Fibroblast of lung (primary cell): ENCODE measurements at places on chromosomes 16 and 17. TPM values are rescaled to one million over a fixed set of nuclear protein-coding genes. Genes with fewer than 3 reads are reported as not detected.

Gene CLEC18A
- under 0.01 and 0.33 TPM in 2 replicates for total RNA-seq

Gene TUFM
- total RNA-seq: 115 and 117 TPM in 2 replicates

Gene CDH1
- total RNA-seq: under 0.01 TPM in 1 of 2 replicates, not detected in the other

Gene CASKIN1
- 0.17 and 0.26 TPM in 2 replicates for total RNA-seq

Gene RHBDL1
- total RNA-seq: 2.6 and 7.1 TPM in 2 replicates

Gene HSD3B7
- 32.9 and 47.9 TPM in 2 replicates for total RNA-seq

Gene G6PC1
- not detected in 2 replicates for total RNA-seq

Gene PALB2
- total RNA-seq: 8.1 and 9.2 TPM in 2 replicates

Gene C16orf46
- 0.51 TPM in 1 of 2 replicates, not detected in the other for total RNA-seq

Gene PRKCB
- under 0.01 TPM in 1 of 2 replicates, not detected in the other for total RNA-seq

Gene TBC1D3I
- total RNA-seq: under 0.01 and 0.51 TPM in 2 replicates

Gene KRT24
- total RNA-seq: not detected in 2 replicates

Gene HIC1
- total RNA-seq: 29.1 and 30.0 TPM in 2 replicates

Gene FOXJ1
- not detected in 2 replicates for total RNA-seq

Gene ERI2
- 22.3 and 30.1 TPM in 2 replicates for total RNA-seq

Gene TMEM235
- not detected in 2 replicates for total RNA-seq

Gene ABCA10
- 2.6 and 2.8 TPM in 2 replicates for total RNA-seq

Gene IRF8
- 0.26 TPM in 1 of 2 replicates, not detected in the other for total RNA-seq

Gene TSPOAP1
- 4.0 and 4.9 TPM in 2 replicates for total RNA-seq

Gene KRTAP9-2
- not detected in 2 replicates for total RNA-seq

Gene C1QTNF1
- total RNA-seq: 32.4 and 45.2 TPM in 2 replicates

Gene KRT15
- total RNA-seq: 0.17 TPM in 1 of 2 replicates, not detected in the other

Gene MARVELD3
- not detected in 2 replicates for total RNA-seq

Gene DHX8
- total RNA-seq: 37.0 and 42.3 TPM in 2 replicates

Gene HBQ1
- total RNA-seq: not detected in 2 replicates

Gene PKMYT1
- 0.26 and 1.2 TPM in 2 replicates for total RNA-seq

Gene SLC5A11
- under 0.01 TPM in 1 of 2 replicates, not detected in the other for total RNA-seq

Gene TMEM238L
- total RNA-seq: not detected in 2 replicates

Gene CBFA2T3
- under 0.01 TPM in 2 replicates for total RNA-seq

Gene TBC1D3H
- total RNA-seq: not detected in 2 replicates

Gene CD300H
- total RNA-seq: not detected in 2 replicates

Gene CDR2L
- 6.7 and 12.2 TPM in 2 replicates for total RNA-seq

Gene GPRC5C
- 1.5 and 14.6 TPM in 2 replicates for total RNA-seq

Gene TEX14
- under 0.01 TPM in 2 replicates for total RNA-seq

Gene GUCY2D
- not detected in 2 replicates for total RNA-seq

Gene PYDC1
- total RNA-seq: not detected in 2 replicates
